ENCODE measurements at places on chromosomes 12 and 14. TPM values are rescaled to one million over a fixed set of nuclear protein-coding genes. Genes with fewer than 3 reads are reported as not detected.
A peak's percentile ranks its signal among the peaks of the same experiment; 100 is the strongest.

DNA sequence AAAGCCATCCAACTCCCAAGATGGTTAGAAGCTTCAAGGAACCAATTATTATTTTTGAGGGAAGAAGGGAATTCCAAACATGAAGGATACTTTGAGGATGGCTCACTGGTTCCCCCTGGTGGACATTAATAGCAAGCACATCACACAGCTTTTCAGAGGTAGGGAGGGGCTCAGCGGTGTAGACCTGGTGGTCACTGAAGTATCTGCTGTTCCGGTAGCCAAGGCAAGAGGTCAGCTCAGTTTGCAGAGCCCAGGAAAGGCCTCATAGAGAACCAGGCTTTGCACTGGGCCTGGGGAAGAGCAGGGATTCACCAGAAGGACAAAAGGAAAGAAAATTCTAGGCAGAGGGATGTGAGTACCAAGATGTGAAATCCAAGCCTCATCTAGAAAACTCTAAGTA is 118.7 kb downstream of the KSR2 start:
- H3K4me3 ChIP-seq: no peak overlapping the region
- no peaks in the 10 kb centered on the region for H3K4me1 ChIP-seq
- no peaks in the 10 kb centered on the region for H3K36me3 ChIP-seq
- peak; percentile 72 for DNase-seq
- H3K27ac ChIP-seq: no peak overlapping the region

DNA sequence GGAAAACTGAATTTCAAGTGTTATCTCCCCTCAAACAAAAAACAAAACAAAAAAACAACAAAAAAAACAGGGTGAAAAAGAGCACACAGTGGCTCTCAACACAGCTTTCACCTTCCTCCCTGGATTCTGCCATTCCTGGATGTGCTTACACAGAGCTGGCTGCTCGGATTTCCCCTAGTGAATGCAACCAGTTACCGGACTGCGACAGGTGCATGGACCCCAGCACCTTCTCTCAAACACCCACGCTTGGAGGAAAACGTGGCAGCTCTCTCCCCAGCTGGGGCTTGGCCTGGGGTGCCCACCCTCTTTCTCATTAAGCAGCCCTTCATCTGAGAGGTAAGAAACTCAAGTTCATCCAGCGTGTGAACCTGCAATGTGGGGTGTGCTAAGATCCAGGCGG is 33.5 kb upstream of the DICER1 start:
- no peak for DNase-seq
- no peaks in the 10 kb centered on the region for H3K27me3 ChIP-seq
- no peak overlapping the region for H3K4me3 ChIP-seq
- H3K4me1 ChIP-seq: peaks cover 34% of the 10 kb centered on the region
- no peak overlapping the region for H3K27ac ChIP-seq

- no peaks in the 10 kb centered on the region for H3K27me3 ChIP-seq
- no peaks in the 10 kb centered on the region for H3K36me3 ChIP-seq
- H3K27ac ChIP-seq: no peak overlapping the region
Observed at GRCh38 chr12:66482351-66483203, 180.3 kb downstream of the HELB start.

GRCh38 chr12:41121374-41121773 is 66.7 kb upstream of the PDZRN4 start:
- no peaks in the 10 kb centered on the region for H3K36me3 ChIP-seq
- H3K27me3 ChIP-seq: no peaks in the 10 kb centered on the region
- H3K4me3 ChIP-seq: no peak overlapping the region
- no peaks in the 10 kb centered on the region for H3K4me1 ChIP-seq

DNA sequence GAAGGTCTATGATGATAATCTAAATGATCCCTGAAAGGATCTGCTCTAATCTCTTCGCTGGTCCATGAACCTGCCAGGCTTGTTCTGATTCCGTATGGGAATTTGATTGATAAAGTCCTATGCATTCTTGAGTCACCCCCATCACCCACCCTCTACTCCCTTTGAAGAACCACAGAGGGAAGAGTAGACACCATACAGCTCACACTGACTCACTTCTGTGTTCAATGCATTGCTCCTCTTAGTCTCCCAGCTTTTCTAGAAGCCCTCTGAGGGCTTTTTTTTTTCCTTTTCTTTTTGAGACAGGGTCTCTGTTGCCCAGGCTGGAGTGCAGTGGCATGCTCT is 18.5 kb upstream of the GPRC5A start:
- H3K4me1 ChIP-seq: peaks cover 20% of the 10 kb centered on the region
- no peaks in the 10 kb centered on the region for H3K27me3 ChIP-seq
- no peak overlapping the region for H3K4me3 ChIP-seq
- H3K36me3 ChIP-seq: no peaks in the 10 kb centered on the region
- no peak for DNase-seq

GRCh38 chr12:50147281-50147680 is 19.9 kb downstream of the CERS5 start:
- no peak for DNase-seq
- no peaks in the 10 kb centered on the region for H3K4me1 ChIP-seq
- no peak overlapping the region for H3K4me3 ChIP-seq

GRCh38 chr12:115872919-115873357 is 404.6 kb downstream of the MED13L start:
- no peaks in the 10 kb centered on the region for H3K4me1 ChIP-seq
- H3K27ac ChIP-seq: no peak overlapping the region
- peaks cover 26% of the 10 kb centered on the region for H3K27me3 ChIP-seq
- no peaks in the 10 kb centered on the region for H3K36me3 ChIP-seq
- peak; percentile 84 for DNase-seq
- H3K4me3 ChIP-seq: no peak overlapping the region

USP15 gene
- 119 TPM for total RNA-seq

DNA sequence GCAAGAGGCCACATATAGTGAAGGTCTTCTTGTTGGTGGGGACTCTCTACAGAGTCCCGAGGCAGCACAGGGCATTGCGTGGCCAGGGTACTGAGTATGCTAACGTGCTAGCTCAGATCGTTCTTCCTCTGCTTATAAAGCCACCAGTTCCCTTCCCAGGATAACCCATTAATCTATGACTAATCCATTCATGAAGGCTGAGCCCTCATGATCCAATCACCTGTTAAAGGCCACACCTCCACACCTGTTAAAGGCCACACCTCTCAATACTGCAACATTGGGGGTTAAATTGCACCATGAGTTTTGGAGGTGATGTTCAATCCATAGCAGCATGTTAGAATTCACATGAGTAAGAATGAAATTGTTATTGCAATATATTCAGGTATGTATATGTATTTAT is 12.8 kb upstream of the YARS2 start:
- H3K4me3 ChIP-seq: no peak overlapping the region
- H3K4me1 ChIP-seq: no peaks in the 10 kb centered on the region
- no peak overlapping the region for H3K27ac ChIP-seq
- no peaks in the 10 kb centered on the region for H3K36me3 ChIP-seq

RNF31 gene
- total RNA-seq: 94.2 TPM

- H3K27me3 ChIP-seq: no peaks in the 10 kb centered on the region
- no peak overlapping the region for H3K4me3 ChIP-seq
- H3K27ac ChIP-seq: no peak overlapping the region
- DNase-seq: no peak
- peaks cover 25% of the 10 kb centered on the region for H3K36me3 ChIP-seq
Observed at GRCh38 chr12:57418255-57418654, 12.6 kb downstream of the R3HDM2 start.

RASSF9 gene
- under 0.01 TPM for total RNA-seq

PDE3A gene
- total RNA-seq: 44.6 TPM

GRCh38 chr12:26271889-26272492 is 76.6 kb downstream of the SSPN start:
- DNase-seq: peak; percentile 81
- no peak overlapping the region for H3K27ac ChIP-seq
- H3K4me3 ChIP-seq: no peak overlapping the region
- H3K27me3 ChIP-seq: no peaks in the 10 kb centered on the region
- H3K36me3 ChIP-seq: no peaks in the 10 kb centered on the region
- H3K4me1 ChIP-seq: peaks cover 23% of the 10 kb centered on the region

HPD gene
- not detected for total RNA-seq

LRRC9 gene
- not detected for total RNA-seq

GRCh38 chr14:24062216-24062980 is 9.0 kb upstream of the CPNE6 start:
- H3K4me1 ChIP-seq: no peaks in the 10 kb centered on the region
- peaks cover 6% of the 10 kb centered on the region for H3K27me3 ChIP-seq
- no peak for DNase-seq
- H3K4me3 ChIP-seq: no peak overlapping the region

SERPINA5 gene
- not detected for total RNA-seq

LRTM2 gene
- total RNA-seq: not detected

DNA sequence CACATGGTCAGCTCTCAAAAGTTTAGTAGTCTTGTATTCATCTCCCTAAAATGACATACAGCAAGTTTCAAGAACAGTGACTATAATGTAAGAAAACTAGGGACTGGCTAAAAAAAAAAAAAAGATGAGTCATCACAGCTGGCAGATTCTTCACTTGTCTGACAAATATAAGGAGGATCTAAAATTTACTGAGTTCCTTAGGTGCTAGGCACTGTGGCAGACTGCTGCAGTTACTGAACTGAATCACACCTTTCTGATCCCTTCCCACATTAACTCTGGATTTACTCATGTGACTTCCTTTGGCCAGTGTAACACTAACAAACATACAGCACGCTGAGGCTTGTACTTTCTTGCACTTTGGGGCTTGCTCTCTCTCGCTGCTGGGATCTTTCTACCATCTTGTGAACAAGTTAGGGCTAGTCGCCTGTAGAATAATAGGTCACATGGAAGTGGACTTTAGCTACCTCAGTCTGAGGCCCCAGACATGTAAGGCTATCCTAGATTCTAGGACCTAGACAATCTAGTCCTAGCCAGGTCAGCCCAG is 32.1 kb downstream of the BAZ1A start:
- H3K36me3 ChIP-seq: peaks cover 10% of the 10 kb centered on the region
- H3K27ac ChIP-seq: peak overlapping the region; percentile 13
- DNase-seq: peak; percentile 24
- H3K4me1 ChIP-seq: peaks cover 12% of the 10 kb centered on the region
- no peaks in the 10 kb centered on the region for H3K27me3 ChIP-seq

GRCh38 chr12:78455991-78456390 is 408.6 kb upstream of the SYT1 start:
- H3K4me1 ChIP-seq: no peaks in the 10 kb centered on the region
- DNase-seq: no peak
- no peaks in the 10 kb centered on the region for H3K27me3 ChIP-seq
- H3K27ac ChIP-seq: no peak overlapping the region
- no peaks in the 10 kb centered on the region for H3K36me3 ChIP-seq

DNA sequence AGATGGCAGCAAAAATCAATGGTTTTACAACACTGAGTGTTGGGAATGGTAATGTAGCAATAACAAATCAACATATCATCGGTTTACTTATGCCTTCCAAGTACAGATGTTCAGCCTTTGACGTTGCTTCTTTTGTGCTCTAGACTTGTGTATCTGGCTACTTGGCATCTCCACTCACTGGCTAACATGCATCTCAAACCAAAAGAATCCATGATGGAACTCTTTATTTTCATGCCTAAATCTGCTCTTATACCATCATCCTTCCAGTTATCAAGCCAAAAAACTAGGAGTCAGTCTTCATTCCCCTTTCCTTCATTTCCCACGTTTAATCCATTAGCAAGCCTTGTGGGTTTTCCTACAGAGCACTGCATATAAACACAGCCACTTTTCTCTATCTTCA is 89.2 kb upstream of the USP44 start:
- H3K36me3 ChIP-seq: no peaks in the 10 kb centered on the region
- peaks cover 8% of the 10 kb centered on the region for H3K4me1 ChIP-seq
- DNase-seq: no peak
- H3K27ac ChIP-seq: no peak overlapping the region
- no peaks in the 10 kb centered on the region for H3K27me3 ChIP-seq

GRCh38 chr12:14834509-14834908 is 8.8 kb downstream of the ART4 start:
- H3K4me1 ChIP-seq: no peaks in the 10 kb centered on the region
- no peaks in the 10 kb centered on the region for H3K36me3 ChIP-seq
- no peaks in the 10 kb centered on the region for H3K27me3 ChIP-seq
- DNase-seq: no peak
- no peak overlapping the region for H3K4me3 ChIP-seq
- no peak overlapping the region for H3K27ac ChIP-seq

RNASE1 gene
- 237 TPM for total RNA-seq

SAMD15 gene
- total RNA-seq: 1.4 TPM

BMAL2 gene
- 3.8 TPM for total RNA-seq

DNA sequence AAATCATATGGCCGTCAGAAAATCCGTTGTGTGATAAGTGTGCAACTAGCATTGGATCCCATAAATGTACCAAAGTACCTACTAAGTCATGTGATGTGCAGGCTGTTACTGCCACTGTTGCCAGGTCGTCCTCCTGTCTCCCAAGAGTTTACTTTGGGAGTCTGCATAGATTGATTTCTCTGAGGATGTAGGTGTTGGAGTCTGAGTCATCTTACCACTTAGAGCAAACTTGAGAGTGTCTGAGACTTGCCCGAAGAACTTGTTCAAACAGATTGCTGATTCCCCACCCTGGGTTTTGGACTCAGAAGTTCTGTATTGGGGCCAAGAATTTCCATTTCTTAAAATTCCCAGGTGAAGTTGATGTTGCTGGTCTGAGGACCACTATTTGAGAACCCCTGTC is 11.4 kb downstream of the TMX1 start:
- no peak overlapping the region for H3K27ac ChIP-seq
- H3K27me3 ChIP-seq: no peaks in the 10 kb centered on the region

GRCh38 chr14:76705214-76705613 is 56.1 kb upstream of the VASH1 start:
- DNase-seq: peak; percentile 58
- no peaks in the 10 kb centered on the region for H3K4me1 ChIP-seq
- no peak overlapping the region for H3K4me3 ChIP-seq
- H3K36me3 ChIP-seq: no peaks in the 10 kb centered on the region
- no peak overlapping the region for H3K27ac ChIP-seq

CRACR2A gene
- total RNA-seq: 5.7 TPM

NRXN3 gene
- 23.3 TPM for total RNA-seq

DNA sequence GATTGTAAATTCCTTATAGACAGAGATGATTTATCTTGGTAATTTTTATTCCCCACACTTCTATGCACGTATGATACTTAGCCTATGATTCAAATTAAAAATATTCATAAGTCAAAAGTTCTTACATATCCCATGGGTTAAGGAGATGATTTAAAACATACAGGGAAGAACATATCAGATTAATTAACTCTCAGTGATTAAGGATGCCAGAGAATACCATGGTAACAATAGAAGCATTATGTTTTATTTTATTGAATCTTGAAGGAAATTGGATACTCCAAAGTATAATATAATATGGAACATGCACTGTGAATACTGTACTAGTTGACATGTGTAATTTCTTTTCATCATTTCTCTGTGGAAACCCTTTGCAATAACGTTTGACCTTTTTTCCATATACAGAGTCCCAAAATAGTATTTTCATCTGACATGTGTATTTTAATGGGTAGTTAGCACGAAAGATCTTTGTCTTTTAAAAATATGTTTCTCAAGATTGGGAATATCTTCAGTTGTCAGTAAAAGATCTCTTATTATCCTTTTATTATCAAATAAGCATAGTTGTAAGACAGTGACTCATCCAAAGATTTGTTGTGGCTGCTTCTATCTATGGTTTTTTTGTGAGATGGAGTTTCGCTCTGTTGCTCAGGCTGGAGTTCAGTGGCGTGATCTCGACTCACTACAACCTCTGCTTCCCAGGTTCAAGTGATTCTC is 166.7 kb downstream of the RAD51B start:
- no peaks in the 10 kb centered on the region for H3K27me3 ChIP-seq
- H3K36me3 ChIP-seq: no peaks in the 10 kb centered on the region
- no peak overlapping the region for H3K27ac ChIP-seq
- DNase-seq: no peak
- H3K4me1 ChIP-seq: peaks cover 17% of the 10 kb centered on the region
- H3K4me3 ChIP-seq: no peak overlapping the region

- DNase-seq: no peak
- peaks cover 7% of the 10 kb centered on the region for H3K4me1 ChIP-seq
- no peak overlapping the region for H3K27ac ChIP-seq
- H3K27me3 ChIP-seq: no peaks in the 10 kb centered on the region
- H3K36me3 ChIP-seq: no peaks in the 10 kb centered on the region
Observed at GRCh38 chr14:44767646-44768173, 194.0 kb downstream of the KLHL28 start.
